ENCODE measurements at places on chromosomes 2 and 18.

DNA sequence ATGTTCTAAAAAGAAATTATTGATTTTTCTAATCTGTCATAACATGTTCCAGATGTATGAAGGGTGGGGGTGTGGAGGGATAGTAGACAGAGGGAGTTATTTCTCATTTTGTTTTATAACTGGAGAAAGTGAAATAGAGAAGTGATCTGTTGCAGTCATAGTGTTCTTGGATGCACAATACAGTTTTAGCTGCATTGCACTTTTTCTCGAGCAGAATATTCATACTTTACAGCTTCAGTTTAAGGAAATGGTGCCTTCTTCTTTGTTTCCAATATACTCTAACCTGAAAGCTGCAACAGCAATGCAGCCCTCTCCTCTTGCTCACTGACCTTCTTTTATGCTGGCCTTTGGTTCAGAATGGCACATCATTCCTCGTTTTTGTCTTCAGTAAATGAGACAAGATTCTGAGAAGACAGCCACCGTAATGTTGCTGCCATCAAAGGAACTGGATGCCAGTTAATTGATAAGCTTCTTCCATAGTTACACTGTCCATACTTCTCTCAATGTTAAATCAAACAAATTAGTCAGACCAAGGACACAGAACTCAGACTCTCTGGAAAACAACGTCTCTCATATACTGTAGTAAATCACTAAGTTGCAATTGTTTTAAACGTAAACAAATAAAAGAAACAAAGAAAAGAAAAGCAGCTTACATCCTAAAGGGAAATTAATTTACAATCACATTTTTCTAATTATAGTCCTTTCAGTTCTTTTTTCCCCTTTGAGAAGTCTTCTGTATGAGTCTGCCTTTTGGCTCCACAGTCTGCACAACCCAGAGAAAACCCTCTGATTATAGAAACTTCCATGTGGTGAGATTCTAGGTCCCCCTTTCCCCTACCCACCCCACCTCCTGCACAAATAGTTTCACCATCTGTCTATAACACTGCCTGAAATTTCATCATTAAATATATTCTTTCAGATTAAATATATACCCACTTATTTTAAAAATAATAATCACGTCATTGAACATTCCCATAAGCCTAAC lies 97.4 kb upstream of the UGP2 start:
- DNase-seq, result no peak

GRCh38 chr2:5978131-5978751 lies 286.1 kb downstream of the SOX11 start:
- DNase-seq, result no peak

DNA sequence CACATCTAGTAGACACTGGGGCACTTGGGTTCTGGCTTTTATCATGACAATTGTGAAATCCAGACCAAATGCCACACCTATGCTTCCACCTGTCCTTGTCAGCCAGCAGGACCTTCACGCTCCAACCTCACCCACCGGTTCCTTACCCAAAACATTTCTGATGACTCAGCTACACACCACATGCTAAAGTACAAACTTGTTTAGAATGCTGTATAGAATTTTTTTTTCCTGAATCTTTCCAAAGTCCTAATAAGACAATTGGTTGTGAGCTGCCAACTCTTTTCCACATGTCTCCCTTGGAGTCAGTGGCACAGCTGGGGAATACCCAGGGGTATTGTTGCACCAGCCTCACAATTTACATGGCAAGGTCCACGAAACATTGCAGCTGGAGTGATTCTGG lies 75.5 kb upstream of the LPIN2 start:
- DNase-seq, result no peak

- no peak for DNase-seq
Observed at GRCh38 chr2:241801611-241802420, 7.2 kb upstream of the NEU4 start.

DNA sequence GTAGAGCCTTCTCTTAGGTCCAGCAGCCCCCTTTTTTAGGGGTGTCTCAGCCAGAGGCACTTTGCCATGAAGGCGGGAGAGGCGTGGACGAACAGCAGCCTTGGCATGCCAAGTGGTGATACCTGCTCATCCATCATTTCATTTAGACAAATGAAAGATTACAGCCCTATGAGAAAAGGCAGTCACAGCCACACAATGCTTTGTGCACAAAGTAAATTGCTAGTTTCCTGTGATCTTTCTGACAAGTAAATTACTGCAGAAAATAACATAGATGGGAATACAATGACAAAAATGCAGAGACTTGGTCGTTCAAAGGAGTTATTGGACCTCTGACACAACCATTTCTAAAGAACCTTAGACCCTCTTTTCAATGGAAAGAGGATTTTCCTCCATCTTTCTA lies 94.9 kb downstream of the RND3 start:
- DNase-seq, result no peak

DNA sequence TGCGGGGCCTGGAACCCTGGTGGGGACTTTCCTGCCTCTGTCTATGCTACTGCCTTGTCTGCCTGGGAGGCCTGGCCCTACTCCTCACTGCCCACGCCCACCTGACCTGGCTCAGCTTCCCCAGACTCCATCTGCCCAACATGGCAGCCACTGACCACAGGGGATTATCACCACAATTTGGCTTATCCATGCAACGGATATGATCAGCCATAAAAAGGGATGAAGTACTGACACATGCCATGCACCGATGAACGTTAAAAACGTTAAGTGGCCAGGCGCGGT lies 5.9 kb upstream of the KCNF1 start:
- no peak for DNase-seq

DNA sequence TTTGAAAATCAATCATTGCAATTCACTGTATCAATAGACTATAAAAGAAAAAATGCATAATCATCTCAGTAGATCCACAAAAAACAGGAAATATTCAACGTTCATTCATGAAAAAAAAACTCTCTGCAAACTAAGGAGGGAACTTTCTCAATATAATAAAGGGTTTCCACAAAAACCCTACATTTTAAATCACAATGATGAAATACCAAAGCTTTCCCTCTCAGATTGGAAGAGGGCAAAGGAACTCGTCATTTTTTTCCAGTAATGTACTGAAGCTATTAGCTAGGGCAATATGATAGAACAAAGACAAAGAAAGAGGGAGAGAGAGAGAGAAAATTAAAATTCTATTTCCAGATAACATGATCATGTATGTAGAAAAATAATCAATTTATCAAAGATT lies 167.1 kb upstream of the RBMS1 start:
- DNase-seq, result no peak

All from SIG-M5 (cell line).